Activated gamma-delta T cell treated with anti-CD3 and anti-CD28 coated beads, Interleukin-2, amount 50 U/mL, for 16 hours (primary cell): ENCODE measurements at places on chromosomes 3 and 15.
A peak's percentile ranks its signal among the peaks of the same experiment; 100 is the strongest.

DNA sequence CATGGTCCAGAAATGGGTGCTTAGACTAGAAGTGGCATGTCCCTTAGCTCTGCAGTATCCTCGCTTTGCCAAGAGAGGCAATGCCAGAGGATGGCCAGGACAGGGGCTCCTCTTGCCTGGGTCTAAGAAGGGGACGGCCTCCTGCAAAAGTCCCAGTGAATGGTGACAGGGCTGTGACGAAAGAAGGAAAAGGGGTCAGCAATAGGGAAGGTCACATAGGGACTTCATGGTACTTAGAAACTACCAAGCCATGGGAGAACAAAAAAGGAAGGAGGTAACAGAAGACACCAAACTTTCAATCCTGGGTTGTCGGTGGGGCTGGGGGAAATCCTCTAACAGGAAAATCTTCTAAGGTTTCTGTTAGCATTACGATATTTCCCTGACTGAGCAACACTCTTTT, 36.2 kb upstream of the ATOSA start:
- DNase-seq: no peak

- no peak for DNase-seq
Measured at GRCh38 chr3:177642804-177643125, 445.5 kb upstream of the TBL1XR1 start.

GRCh38 chr3:52290596-52291507, 3.2 kb downstream of the GLYCTK start:
- no peak for DNase-seq

GRCh38 chr3:53716998-53717397, 129.2 kb downstream of the CHDH start:
- no peak for DNase-seq

DNA sequence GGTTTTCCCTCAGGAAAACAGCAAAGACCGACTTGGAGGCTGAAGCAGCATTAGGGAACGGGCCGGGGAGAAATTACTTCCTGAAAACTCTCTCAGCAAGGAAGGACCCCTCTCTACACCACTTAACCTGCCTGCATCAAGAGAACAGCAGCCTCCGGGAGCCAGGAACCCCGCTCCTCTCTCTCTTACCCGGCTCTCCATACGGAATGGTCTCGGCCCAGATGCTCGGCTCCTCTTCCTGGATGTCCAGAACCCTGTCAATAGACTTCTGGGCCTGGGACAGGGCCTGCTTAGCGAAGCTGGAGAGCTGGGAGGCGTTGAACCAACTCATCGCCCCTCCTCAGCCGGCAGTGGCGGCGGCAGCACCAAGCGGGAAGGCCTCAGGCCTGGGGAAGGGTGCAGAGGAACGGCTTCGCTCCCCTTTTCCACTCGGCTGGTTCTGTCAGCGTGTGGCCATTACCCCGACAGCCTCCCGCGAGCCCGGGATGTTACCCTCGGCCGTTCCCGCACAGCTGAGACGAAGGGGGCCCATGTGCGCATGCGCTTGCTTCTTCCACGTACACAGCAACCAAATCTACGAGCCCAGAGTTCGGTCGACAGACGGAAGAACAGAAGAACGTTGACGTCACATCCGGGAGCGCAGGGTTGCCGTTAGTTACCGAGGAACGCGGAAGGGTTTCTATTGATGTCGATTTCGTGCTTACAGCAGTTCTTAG, at the start of gene TMF1:
Gene TMF1 (minus strand): TSS at position 578 of the 716 bp plus-strand sequence. CDS start 247 bp downstream, at position 331.
- DNase-seq: peak; percentile 95

- no peak for DNase-seq
Measured at GRCh38 chr3:53027254-53027844, 18.5 kb downstream of the SFMBT1 start.

GRCh38 chr3:81789691-81790090, 28.2 kb upstream of the GBE1 start:
- no peak for DNase-seq

DNA sequence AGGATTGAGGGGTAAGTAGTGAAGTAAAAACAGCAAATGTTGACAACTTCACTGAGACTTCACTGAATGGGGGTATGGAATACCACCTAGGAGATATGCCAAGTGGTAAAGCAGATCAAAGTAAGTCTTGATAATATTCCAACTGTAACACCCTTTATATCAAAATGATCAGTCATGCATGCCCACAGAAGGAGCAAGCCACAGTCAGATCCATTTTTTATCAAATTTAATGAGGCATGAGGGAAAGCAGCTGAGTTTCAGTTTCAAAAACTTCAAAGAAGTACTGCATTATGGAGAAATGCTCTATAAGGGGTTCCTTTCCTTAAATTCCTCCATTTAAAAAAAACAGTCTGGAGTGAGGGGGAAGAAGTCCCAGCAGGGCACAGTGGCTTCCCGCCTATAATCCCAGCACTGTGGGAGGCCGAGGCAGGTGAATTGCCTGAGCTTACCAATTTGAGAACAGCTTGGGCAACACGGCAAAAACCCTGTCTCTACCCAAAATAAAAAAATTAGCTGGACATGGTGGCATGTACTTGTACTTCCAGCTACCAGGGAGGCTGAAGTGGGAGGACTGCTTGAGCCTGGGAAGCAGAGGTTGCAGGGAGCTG, 56.9 kb downstream of the TJP1 start:
- no peak for DNase-seq

DNA sequence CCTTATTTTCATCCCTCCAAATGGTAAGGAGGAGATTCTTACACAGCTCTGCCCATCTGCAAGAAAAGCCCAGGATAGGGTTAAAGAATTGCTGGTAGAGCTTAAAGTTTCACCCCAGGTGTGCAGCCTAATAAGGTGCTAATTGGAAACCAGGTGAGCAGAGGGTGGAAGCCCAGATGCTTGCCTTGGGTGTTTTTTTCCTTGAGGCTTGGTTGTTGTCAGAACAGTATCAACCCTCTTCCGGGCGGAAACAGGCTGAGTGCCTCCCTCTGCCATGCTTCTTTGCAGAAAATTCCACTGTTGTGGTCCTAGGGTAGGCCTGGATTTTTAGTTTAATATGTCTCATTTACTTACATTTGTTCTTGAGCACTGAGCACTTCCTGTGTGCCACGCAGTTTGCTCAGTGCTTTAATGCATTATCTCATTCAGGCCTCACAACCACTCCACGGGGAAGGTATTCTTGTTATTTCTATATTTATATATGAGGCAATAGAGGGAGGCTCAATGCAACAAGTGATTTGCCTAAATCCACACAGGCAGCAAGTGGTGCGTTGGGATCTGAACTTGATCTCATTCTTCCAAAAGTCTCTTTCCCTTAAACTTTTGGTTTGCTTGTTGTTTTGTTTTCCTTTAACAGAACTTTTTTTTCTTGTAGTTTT, 115.0 kb upstream of the LRIG1 start:
- no peak for DNase-seq

- DNase-seq: no peak
Measured at GRCh38 chr3:134682196-134682880, 31.5 kb upstream of the KY start.

DNA sequence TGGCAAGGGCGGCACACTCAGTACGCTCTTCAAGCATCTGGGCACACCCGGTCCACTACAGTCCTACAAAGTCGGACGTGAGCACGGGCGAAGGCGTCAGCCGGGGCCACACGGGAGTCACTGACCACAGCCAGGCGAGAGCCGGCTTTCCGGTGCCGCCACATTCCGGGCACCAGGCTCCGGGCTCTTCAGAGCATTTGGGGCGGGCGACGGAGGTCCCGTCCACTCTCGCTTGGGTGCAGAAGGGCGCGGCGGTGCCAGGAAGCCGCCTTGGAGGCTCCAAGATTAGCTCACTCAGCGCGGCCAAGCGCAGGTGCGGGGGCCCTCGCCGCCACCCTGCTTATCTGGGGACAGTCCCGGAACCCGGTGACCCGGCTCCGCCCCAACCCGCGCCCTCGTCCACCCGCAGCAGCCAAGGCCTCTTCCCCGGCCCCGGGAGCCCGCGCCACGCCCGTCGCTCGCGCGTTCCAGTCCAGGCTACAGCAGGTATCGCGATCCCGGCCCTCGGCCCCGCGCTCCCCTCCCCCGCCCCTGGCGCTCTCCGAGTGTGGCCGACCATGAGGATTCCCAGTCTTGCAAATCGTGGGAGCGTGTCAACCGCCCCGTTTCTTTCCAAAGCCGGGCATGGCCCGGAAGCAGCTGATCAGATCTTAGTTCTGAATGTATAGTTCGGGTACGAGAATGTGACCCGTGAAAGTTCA, at the start of gene ADPRH:
Gene ADPRH (plus strand): TSS at position 127 of the 701 bp plus-strand sequence. CDS start 2,678 bp downstream, outside the sequence.
- DNase-seq: peak; percentile 9

- DNase-seq: no peak
Measured at GRCh38 chr15:91488452-91488851, 365.1 kb upstream of the SLCO3A1 start.

DNA sequence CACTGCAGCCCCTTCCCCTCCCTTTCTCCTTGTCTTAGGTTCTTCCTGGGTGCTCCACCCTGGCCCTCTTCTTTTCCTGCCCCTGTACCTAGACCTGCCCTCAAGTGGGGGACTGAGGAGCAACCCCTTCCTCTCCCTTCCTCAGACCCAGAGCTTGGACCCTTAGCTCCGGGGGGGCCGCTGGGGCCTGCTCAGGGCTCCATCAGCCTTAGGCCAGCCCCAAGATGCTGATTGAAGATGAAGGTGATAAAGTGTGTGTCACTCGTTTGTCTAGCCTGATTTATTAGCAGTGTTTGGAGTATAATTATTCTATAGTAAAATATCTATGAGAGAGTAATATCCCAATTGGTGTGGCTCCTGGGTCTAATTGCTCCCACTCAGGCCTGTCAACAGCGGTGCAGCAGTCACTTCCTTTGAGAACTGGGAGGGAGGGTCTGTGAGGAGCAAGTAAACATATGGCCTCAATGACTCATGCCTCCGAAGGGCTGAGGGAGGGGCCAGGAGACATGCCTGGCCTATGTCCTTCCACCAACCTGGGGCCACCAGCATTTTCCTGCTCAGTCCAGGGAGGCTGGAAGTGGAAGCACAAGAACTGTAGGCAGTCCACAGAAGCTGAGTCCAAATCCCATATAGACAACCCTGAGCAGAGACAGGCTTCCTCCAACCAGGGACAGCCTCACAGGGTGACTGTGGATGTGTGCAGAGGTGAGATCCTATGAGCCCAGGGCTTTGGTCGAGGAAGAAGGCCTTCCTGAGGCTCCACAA, 123.2 kb downstream of the DNAJB8 start:
- DNase-seq: no peak

GRCh38 chr3:16064642-16065414, 109.7 kb upstream of the GALNT15 start:
- no peak for DNase-seq

DNA sequence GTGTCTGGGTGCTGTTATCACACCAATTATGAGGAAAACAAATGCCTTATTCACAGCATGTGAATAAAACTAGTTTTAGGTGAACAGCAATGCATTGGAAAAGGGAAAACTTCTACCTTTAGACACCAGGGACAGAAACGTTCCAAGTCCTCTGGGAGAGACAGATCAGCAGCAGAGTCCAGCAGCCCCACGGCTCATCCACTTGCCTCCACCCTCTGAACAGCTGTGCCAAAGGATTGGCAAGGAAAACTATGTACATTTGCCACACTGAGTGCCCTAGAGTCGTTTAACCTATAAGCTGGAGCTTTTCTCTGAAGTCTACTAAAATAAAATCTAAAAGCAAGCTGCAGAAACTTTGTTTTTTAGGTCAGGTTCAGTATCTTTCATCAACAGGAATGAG, 107.7 kb upstream of the EIF1B start:
- no peak for DNase-seq

- no peak for DNase-seq
Measured at GRCh38 chr15:60840306-60840702, 361.4 kb upstream of the ICE2 start.

GRCh38 chr3:67450153-67450552, 204.3 kb downstream of the SUCLG2 start:
- DNase-seq: no peak

DNA sequence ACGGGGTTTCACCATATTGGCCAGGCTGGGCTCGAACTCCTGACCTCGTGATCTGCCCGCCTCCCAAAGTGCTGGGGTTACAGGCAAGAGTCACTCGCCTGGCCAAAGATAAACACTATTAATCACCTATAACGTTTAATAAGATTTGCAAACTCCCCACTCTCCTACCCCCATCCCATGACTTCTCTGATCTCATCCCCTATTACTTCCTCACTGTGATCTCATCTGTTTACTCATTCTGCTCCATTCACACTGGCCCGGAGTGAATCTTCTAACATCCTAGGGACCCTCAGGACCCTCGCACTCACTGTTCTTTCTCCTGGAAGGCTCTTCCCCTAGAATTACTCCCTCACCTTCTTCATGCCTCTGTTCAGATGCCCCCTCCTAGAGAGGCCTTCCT, 78.9 kb downstream of the DGKG start:
- no peak for DNase-seq

GRCh38 chr3:149186721-149187120, 34.9 kb downstream of the CP start:
- DNase-seq: no peak
